ENCODE measurements at places on chromosomes 3 and 15.

DNA sequence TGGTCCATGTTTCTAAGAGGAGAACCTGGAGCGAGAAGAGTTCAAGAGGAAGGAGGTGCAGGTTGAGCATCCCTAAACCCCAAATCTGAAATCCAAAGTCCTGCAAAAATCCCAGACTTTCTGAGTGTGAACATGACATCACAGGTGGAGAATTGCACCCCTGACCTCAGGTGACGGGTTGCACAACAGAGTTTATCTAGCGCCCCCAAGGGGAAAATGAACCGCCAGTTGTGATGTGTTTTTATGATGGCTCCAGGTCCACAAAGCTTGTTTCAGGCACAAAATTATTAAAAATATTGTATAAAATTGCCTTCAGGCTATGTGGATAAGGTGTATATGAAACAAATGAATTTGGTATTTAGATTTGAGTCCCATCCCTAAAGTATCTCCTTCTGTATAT lies 420.0 kb downstream of the GABRB3 start:
- DNase-seq = no peak

DNA sequence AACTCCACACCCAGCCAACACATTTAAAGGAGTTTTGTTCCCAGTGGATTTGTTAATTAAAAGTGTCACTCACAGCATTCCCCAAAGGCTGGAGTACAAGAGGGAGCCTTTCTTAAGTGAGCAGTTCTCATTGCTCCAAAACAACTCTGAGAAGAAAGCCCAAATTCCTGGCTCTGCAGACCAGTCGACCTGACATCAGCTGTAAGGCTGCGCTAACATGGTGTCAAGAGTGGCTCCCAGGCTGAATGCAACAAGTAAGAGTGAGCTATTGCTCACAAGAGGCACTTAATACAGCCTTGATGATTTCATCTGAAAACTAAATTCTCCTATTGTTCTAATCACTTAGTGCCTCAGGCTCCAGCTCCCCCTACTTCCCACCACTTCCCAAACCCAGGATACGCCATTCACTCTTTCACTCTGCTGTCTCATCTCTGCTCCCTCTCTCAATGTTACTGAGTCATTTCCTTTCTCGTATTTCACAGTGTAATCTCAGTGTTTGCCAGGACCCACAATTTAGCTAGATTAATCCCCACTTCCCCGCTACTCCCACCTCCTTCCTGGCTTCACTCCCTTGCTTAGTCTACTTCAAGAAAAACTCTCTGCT lies 81.8 kb downstream of the WWTR1 start:
- no peak for DNase-seq

DNA sequence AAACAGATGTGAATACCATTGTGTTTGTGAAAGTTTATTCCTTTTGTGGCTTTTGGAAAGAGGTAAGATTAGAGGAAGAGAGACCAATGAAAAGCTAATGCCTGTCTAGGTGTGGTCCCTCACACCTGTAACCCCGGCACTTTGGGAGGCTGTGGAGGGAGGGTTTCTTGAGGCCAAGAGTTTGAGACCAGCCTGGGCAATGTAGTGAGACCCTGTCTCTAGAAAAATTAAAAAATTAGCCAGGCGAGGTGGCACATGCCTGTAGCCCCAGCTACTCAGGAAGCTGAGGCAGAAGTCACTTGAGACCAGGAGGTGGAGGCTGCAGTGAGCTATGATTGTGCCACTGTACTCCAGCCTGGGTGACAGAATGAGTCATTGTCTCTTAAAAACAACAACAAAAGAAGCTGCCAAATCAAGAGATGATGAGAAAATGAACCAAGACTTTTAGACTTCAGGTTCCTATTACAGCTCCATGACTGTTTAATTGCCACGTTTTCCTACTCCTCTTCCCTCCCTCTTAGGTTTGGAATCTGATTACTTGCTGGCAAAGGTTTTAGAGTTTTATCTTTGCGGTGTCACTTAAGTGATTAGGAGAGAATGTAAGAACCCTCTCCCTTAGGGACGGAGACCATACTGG lies 68.7 kb downstream of the CGNL1 start:
- DNase-seq = no peak

GRCh38 chr3:122132949-122133540 lies 50.4 kb upstream of the CASR start:
- no peak for DNase-seq

DNA sequence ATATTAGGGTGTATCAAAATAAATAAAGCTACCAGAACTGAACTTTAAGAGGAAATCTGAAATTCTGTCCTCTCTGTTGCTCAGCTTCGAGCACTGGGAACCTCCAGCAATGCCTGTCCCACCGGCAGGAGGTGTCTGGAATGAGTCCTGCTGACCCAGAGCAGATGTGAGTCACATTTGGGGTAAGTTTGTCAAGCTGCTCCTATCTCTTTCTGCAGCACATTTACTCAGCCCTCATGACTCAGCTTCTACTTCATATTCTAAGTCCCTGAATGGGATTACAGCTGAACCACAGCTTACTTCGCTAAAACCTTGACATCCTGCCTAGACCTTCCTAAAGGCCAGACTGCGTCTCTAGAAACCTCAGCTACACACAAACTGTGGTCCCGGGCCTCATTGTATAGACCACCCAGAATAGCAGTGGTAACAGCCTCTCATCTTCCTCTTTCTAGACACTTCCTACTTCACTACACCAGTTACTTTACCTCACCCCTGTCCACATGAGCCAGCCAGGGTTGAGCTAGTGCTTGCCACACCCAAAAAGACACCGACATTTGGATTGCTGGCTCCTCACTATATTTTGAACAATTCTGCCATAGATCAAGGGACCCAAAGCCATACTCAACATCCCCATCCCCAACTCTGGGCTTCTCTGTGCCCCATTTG lies 109.6 kb upstream of the TMCO5A start:
- no peak for DNase-seq

GRCh38 chr15:100733101-100733842 lies 130.9 kb downstream of the ASB7 start:
- no peak for DNase-seq

DNA sequence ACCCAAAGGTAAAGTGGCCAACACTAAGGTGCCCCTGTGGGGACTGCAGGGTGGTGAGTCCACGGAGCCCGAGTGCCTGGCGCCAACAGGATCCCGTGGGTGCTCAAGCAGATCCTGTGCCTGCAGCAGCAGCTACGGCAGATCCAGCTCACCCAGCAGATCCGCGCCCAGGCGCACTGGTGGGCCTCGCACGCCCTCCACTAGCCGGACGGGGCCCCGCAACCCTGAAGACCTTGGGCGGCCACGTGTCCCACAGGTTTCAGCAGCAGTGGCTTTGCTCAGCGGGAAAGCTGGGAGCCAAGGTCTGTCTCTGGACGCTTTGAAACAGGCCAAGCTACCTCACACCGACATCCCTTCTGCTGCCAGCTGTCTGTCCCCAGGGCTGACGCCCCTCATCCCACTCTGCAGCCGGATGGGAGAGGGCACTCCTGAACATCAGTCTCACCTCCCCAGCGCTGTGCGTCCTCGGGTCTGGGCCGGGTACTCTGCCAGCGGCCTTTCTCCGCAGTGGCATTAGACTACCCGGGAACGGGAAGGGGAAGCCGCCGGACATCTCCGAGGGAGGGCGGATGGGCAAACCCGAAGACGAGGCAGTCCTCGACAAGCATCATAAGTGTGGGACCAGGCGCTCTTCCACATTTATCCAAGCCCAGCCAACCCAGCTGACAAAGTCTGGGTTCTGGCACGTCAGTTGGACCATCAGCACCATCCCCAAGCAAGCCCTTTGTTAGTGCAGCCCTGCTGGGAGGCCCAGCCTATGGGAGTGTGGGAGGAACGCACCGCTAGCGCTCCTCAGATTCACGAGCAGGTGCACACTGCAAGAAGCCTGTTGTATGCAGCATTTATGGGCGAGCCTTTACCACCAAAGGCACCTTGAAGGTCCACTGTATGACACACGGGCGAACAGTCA lies 212.6 kb upstream of the UBE2E2 start:
- DNase-seq = no peak

GRCh38 chr3:127487196-127487595 lies 103.3 kb downstream of the TPRA1 start:
- DNase-seq = no peak

DNA sequence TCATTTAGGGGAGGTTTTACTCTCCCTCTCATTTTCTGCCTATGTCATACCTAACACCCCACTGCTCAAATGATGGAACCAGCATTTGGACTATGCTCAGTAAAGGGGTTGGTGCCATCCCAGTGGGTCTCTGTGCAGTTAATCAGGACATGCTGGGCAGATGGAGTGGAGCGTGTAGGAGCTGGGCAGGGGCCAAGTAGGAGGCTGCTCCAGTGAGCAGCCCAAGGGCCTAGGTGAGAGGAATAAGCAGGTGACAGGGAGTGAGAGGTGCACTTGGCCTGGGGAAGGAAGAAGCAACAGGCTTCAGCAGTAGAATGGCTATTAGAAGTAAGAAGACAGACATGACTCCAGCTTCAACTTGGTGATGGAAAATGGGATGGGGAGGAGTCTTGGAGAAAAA lies 72.2 kb downstream of the EPHB1 start:
- DNase-seq = no peak

DNA sequence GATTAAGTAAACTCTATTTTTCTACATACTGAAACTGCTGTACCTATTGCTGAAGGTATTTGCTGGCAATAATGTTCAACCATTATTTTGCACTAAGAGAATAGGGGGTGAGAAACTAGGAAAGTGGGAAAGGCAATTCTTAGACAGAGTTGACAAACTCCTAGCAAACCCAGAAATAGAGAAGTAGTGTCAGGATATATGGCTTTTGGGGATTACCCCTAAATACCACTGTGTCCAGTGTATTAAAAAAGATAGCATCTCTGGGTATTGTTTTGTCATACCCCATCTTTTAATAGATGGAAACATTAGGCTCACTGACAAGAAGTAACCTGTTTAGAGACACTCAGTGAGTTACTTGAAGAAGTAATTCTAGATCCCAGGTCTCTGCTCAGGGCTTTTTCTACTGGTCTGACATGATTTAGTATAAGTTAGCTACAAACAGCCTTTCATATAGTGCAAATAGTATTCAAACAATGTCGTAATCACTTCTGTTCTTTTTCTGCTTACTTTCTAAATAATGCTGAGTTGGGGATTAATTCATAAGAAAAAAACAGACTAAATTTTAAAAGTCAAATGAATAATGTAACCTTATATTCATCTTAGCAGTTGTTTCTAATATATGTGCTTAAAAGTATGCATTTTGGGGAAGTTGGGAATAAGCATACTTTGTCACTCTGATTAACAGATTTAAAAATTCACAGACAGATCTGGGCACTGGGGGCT lies 107.2 kb downstream of the IL1RAP start:
- DNase-seq = no peak

DNA sequence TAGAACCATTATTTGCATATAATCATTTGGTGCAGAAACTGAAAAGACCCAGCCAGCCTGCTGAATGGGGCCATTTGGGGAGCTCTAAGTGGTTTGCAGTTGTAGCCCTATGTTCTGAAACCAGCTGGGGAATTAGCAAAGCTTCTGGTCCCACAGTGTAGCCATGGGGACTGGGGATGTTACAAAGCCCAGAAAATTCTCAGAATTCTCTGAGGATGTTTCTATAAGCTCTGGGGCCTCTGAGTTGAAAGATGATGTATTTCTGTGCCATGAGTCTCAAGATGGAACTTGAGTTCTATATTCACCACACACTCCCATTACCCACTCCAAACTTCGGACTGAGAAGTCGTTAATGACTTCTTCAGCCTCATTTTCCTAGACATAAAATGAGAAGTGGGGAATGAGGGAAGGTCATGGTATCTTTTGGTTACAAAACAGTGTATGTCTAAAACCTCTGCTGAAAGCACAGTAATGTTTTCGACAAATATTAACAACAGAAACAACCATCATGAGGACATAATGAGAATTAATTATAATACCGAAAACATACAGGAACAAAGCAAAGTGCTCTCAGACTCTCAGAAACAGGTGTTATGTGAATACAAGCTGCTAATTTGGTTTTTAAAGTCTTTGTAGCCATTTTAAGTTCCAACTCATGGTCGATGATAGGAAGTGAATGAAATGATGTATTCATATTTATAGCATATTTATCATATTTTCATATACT lies 89.4 kb downstream of the RFTN1 start:
- no peak for DNase-seq

- no peak for DNase-seq
Measured at GRCh38 chr15:82184776-82185175, 77.8 kb downstream of the EFL1 start.

DNA sequence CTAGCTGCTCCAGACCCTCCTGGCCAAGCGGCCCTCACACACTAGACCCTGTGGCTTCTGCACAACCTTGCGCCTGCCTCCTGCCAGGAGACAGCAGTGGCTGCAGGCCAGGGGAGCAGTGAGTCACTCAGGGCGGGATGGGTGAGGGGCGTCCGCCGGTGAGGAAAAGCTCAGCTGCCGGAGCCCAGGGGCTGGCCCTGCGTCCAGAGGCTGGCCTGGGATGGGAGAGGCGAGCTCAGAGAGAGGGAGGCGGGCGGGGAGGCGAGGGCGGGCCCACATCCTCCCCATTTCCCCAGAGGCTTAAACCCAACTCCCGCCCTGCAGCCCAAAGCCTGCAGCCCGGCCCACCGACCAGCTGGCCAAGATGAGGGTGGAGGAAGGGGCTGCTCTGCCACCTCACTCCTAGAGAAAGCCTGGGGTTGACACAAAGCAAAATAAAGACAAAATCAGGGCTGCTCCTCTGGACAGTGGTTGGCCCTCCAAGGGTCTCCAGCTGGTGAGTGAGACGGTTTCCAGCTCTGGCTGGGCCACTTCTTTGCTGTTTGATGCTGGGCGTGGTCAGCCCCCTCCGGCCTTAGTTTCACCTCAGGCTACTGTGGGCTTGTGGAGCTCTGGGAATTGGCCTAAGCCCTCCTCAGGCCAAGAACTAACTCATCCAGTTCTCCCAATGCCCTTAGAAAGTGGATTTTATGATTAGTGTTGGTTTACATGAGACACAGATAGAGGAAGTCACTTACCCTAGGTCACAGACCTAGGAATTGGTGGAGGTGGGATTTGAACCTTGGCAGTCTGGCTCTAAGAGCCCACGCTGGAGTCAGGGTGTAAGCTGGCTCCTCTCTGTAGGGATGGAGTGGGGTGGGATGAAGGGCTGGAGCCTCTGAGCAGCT lies 50.6 kb downstream of the IQSEC1 start:
- no peak for DNase-seq

DNA sequence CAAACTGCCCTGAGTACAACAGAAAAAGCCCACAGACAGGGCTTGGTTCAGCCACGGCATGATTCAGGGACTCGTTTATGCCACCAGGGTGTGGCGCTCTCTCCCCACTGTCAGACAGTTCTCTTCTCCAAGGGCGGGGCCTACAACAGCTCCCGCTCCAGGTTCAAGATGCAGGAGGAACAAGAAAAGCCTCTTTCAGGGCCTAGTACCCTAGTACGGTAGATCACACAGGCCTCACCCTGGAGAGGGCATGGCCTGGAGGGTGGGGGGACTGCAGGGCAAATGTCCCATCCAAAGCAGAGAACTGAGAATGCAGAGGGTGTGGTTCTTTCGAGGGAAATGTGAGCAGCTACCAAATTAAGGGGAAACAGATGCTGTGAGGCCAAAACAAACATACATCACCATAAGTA lies 12.0 kb downstream of the MESD start:
- no peak for DNase-seq

GRCh38 chr3:38696034-38696433 lies 46.5 kb upstream of the SCN5A start:
- DNase-seq = no peak
